Stimulated activated CD4-positive, alpha-beta T cell treated with anti-CD3 and anti-CD28 coated beads, Interleukin-4, amount 100 ng/mL, for 1 hour (primary cell): ENCODE measurements at places on chromosomes 5 and 9.

- no peak for DNase-seq
These were observed 70.7 kb downstream of the DAPK1 start for GRCh38 chr9:87568401-87568800.

DNA sequence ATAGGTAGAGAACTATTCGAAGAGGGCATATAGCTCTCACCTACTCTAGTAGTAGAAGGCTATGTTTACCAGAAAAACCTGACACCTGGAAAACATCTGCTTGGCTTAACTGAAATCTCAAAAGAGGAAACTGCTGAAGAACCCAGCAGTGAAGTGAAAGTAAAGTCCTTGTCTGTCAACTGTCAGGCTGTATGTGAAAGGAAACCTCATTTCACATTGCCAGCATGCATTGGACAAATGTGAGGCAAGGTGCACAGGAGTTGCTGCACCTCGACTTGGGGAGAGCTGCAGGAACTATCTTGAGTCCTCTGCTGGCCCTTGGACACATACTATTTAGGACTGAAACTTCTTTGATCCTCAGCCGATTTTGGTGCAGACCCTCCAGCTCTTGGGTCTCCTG, 53.3 kb downstream of the NREP start:
- no peak for DNase-seq

GRCh38 chr5:132813599-132814502, 749 bp downstream of the SOWAHA start:
- DNase-seq, result no peak

DNA sequence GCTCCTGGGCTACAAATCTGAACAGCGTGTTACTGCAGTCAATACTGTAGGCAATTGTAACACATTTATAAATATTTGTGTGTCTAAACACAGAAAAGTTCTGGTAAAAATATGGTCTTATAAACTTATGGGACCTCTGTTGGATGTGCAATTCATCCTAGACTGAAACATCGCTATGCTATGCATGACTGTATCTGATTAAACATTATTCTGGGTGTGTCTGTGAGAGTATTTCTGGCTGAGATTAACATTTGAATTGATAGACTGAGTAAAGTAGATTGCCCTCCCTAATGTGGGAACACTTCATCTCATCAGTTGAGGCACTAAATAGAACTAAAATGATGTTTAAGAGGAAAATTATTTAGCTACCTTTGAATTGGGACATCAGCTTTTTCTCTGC, 24.3 kb upstream of the PRDM9 start:
- DNase-seq, result no peak

DNA sequence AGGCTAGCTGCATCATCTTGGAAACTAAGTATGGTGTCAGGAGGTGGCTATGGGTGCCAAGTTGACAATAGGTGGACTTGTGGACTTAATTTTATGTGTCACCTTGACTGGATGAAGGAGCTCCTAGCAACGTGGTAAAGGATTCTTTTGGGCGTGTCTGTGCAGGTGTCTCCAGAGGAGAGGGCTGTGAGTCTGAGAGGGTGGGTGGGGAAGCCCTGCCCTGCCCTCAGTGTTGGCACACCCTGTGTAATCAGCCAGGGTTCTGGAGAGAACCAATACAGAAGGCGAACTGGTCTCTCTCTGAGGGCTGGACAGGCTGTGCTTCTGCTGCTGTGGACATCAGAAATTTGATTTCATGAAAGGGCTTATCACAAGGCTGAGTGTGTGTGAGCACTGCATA, 61.0 kb downstream of the GTF3C4 start:
- no peak for DNase-seq

DNA sequence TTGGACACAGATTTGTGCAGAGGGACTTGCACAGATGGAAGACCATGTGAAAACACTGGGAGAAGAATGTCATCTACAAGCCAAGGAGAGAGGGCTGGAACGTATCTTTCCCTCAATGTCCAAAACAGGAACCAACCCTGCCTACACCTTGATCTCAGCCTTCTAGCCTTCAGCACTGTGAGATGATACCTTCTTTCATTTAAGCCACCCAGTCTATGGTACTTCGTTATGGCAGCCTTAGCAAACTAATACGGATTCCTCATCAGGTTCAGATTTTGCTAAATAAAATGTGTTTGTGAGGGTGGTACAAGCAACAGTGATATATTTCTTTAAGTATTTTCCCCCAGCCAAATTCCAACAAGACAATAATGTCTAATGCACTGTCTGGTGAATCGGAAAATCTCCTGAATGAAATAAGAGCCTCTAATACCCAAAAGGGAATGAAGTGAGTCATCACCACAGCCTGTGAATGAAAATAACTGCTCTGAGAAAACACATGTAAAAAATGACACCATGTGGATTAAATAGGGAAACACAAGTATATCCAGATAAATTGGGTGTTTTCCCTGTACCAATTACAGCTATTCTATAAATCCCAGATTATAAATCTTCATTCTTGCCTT, 182.8 kb upstream of the TARS1 start:
- DNase-seq, result no peak

DNA sequence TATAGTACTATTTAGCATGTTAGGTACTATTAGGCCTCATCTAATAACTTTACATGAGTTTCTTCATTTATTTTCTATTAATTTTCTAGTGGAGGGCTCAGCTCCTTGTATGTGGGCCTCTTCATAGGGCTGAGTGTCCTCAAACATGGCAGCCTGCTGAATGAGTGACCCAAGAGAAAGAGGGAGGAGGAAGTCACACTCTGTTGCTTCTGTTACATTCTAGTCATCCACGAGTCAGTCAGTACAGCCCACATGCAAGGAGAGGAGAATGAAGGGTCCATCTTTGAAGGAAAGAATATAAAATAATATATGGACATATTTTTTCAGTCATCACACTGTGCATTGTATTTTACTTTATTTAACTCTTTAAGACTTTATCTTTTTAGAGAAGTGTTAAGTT, 66.6 kb upstream of the NR3C1 start:
- no peak for DNase-seq

DNA sequence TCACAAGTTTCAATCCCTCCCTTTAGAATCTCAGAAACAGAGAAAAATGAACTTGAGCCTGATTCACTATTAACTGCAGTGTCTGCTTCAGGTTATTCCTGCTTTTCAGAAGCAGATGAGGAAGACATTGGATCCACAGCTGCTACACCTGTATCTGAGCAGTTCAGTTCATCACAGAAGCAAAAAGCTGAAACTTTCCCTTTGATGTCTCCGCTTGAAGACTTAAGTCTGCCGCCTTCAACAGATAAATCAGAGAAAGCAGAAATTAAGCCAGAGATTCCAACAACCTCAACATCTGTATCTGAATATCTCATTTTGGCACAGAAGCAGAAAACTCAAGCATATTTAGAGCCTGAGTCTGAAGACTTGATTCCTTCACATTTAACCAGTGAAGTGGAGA, 42.1 kb downstream of the CMYA5 start:
- DNase-seq, result no peak
